Neural crest cell (in vitro differentiated cells): ENCODE measurements at places on chromosomes 6 and 20. TPM values are rescaled to one million over a fixed set of nuclear protein-coding genes. Genes with fewer than 3 reads are reported as not detected.
A peak's percentile ranks its signal among the peaks of the same experiment; 100 is the strongest.

DNA sequence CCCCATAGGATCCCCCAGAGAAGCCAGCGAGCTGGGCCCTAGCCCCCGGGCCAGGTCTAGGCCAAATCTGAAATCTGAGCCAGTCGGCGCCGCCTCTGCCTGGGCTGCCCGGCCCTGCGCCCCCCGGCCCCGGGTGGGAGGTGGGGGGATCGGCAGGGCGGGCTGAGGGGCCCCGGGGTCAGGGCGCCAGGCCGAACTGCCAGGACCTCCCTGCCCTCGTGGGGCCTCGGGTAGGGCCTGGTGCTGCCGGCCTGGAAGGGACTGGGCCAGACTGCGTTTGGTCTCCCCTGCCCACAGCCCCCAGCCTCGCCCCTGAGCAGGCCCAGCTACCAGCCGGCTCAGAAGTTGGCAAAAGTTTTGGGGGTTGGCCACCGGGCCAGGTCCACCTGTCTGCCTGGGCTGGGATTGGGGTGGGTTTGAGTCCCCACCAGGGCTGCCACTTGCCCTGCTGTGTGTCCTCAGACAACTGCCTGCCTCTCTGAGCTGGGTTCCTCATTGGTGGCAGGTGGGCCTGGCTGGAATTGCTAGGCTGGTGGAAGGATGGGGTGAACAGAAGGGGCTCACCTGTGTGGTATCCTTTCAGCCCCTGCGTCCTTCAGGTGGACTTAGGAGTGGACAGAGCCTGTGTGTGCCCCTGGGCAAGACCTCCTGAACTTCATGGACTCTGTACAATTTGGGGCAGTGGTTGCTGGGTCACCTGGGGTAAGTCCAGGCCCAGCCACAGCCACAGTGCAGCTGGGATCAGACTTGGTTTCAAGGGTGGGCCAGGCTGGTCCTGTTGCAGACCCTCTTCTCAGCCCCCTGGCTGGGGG lies 801 bp downstream of the SRC start:
- peak overlapping the region; percentile 84 for H3K4me3 ChIP-seq
- H3K27me3 ChIP-seq, result no peaks in the 10 kb centered on the region
- H3K36me3 ChIP-seq, result no peaks in the 10 kb centered on the region
- no peak overlapping the region for H3K27ac ChIP-seq
- no peak for DNase-seq

GRCh38 chr6:148415511-148416260 lies 73.0 kb downstream of the SASH1 start:
- H3K27ac ChIP-seq, result no peak overlapping the region
- no peak overlapping the region for H3K4me3 ChIP-seq
- DNase-seq, result no peak
- peaks cover 29% of the 10 kb centered on the region for H3K4me1 ChIP-seq
- H3K27me3 ChIP-seq, result no peaks in the 10 kb centered on the region
- H3K36me3 ChIP-seq, result peaks cover 10% of the 10 kb centered on the region

GRCh38 chr20:24049081-24049480 lies 60.5 kb upstream of the GGTLC1 start:
- DNase-seq, result no peak
- no peaks in the 10 kb centered on the region for H3K27me3 ChIP-seq
- H3K36me3 ChIP-seq, result no peaks in the 10 kb centered on the region
- H3K4me3 ChIP-seq, result no peak overlapping the region

- DNase-seq, result no peak
- peak overlapping the region; percentile 2 for H3K4me3 ChIP-seq
- H3K4me1 ChIP-seq, result peaks cover 5% of the 10 kb centered on the region
Observed at GRCh38 chr20:19210391-19211155, 1.9 kb upstream of the SLC24A3 start.

DNA sequence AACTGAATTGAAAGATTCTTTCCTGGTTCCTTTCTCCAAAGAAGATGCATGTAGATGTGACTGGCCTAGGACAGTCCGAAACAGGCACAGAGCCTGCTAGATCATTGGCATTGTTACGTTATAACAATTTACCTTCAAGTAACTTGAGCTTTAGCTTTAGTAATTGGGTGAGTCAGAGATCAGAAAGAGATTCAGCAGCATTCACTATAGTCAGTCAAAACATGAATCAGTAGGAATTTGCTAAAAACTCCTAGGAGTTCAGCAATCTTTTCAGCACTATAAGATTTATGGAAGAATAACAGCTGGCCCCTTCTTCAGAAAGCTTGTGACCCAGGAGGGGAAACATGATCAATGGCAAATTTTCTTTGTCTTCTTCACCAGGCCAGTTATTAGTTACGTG lies 281.7 kb upstream of the PRDM1 start:
- H3K36me3 ChIP-seq, result no peaks in the 10 kb centered on the region
- no peak for DNase-seq
- no peak overlapping the region for H3K4me3 ChIP-seq
- no peaks in the 10 kb centered on the region for H3K27me3 ChIP-seq

- no peaks in the 10 kb centered on the region for H3K36me3 ChIP-seq
- peak overlapping the region; percentile 68 for H3K27ac ChIP-seq
- no peak for DNase-seq
- peaks cover 61% of the 10 kb centered on the region for H3K4me1 ChIP-seq
- no peak overlapping the region for H3K4me3 ChIP-seq
Observed at GRCh38 chr6:108630050-108630714, 69.5 kb downstream of the FOXO3 start.

DNA sequence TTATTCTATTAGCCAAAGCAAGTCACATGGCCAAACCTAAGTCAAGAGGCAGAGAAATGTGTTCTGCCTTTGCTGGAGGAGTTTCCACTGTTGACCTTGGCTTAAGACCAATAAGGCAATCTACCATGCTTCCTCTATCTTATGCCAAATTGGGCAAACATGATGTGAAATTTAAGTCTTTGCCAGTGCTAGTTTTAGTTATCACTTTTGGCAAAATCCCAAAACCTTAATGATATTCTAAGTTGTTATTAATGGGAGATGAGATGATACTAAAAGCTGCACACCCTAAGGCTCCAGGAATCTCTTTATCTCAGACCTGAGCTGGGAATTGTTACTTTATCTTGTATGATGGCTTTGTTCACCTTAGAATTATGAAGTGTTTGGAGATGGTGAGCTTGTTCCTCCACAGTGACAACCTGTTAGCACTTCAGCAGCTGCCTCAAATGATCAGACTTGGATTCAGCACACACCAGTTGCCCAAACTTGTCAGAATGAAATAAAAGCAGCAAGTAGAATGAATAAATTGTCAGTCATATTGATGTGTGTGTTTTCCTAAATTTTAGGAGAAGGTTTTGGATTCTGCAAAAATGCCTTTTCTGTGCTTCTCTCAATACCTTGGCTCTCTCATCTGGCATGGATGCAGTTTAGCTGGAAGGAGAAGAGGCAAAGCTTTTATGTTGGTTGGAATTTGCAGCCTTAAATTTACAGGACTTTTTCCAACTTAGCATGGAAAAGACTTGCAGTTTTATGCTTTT lies 49.3 kb downstream of the RIN2 start:
- no peaks in the 10 kb centered on the region for H3K27me3 ChIP-seq
- no peak overlapping the region for H3K4me3 ChIP-seq
- H3K27ac ChIP-seq, result no peak overlapping the region
- DNase-seq, result no peak
- H3K36me3 ChIP-seq, result peaks cover 48% of the 10 kb centered on the region
- no peaks in the 10 kb centered on the region for H3K4me1 ChIP-seq

DNA sequence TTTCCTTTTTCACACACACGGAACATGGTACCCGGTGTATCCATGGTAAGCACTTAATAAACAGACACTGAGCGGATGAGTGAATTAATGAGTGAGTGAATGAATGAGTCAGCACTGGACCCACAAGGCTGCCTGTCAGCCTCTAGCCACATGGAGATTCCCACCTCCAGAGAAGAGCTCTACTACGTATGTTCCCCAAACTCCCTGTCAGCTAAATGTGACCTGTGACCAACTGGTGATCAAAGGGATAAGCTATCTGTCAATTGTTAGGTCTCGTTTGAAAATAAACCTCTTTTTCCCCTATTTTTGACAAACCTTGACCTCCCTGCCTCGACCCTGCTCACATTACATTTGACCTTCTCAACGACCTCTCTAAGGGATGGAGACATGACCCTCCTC lies 24.5 kb upstream of the TAF8 start:
- H3K27ac ChIP-seq, result no peak overlapping the region
- H3K4me3 ChIP-seq, result no peak overlapping the region
- no peaks in the 10 kb centered on the region for H3K4me1 ChIP-seq
- DNase-seq, result no peak
- no peaks in the 10 kb centered on the region for H3K36me3 ChIP-seq
- no peaks in the 10 kb centered on the region for H3K27me3 ChIP-seq

SALL4 gene
- total RNA-seq, result 90.7 and 91.1 TPM in 2 replicates

DNA sequence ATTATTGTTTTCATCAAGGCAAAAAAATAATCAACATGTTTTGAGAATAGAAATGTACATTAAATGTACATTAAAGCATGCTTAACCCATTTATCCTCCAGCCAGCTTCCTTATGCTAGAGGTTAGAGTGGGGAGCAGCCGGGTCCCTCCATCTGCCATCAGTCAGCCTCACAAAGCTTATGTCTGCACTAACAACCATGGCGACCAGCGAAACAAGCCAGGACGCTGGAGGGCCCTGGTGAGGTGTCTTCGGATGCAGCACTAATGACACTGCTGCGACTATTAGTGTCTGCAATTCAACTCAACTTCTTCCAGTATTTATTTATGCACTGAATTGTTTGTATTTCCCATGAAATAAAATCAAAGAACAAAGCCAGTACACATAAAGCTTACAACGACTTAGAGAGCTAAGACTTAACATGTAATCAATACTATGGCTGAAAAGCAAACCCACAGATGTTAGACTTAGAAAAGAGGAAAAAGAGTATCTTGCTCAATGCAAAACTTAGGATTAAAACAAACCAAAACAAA lies 6.8 kb downstream of the CLDN20 start:
- no peaks in the 10 kb centered on the region for H3K27me3 ChIP-seq
- H3K36me3 ChIP-seq, result peaks cover 7% of the 10 kb centered on the region
- H3K4me1 ChIP-seq, result peaks cover 47% of the 10 kb centered on the region
- peak overlapping the region; percentile 67 for H3K4me3 ChIP-seq
- H3K27ac ChIP-seq, result no peak overlapping the region

GRCh38 chr6:113160306-113161017 lies 696.7 kb upstream of the MARCKS start:
- no peaks in the 10 kb centered on the region for H3K27me3 ChIP-seq
- H3K27ac ChIP-seq, result no peak overlapping the region
- peaks cover 18% of the 10 kb centered on the region for H3K4me1 ChIP-seq
- DNase-seq, result no peak

DNA sequence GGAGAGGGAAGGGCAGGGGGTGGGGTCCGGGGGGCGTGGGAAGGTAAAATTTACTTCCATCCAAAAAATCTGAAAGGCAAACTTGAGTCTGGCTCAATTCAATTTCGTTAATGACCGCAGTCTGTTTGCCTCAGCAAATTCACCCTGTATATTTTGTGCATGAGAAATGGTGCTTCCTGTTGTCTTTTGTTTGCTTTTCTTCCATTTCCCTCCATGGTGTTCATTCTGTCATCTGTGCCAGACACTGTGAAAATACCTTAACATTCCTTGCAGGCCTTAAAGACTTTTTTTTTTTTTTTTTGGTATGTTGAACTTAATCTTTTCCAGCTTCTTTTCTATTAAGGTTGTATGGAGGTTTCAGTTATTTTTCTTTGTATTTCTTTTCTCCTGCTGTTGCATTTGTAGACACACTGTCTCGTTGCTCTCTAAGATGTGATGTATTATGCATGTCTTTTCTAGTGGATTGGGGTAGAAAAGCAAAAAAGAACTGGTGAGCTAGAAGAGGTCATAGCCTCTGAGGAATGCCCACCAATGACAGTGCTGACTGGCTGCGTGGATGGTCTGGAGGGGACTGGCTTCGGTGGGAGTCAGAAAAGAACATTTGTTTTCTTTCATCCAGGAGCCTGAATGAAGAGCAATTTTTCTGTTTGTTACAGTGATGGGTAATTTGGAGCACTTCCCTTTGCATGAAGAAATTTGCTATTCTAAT lies 585.0 kb upstream of the MAP3K7 start:
- H3K27ac ChIP-seq, result peak overlapping the region; percentile 0
- DNase-seq, result no peak
- H3K27me3 ChIP-seq, result no peaks in the 10 kb centered on the region
- H3K36me3 ChIP-seq, result no peaks in the 10 kb centered on the region
- peak overlapping the region; percentile 0 for H3K4me3 ChIP-seq
